ENCODE measurements at places on chromosomes 16 and 17. TPM values are rescaled to one million over a fixed set of nuclear protein-coding genes. Genes with fewer than 3 reads are reported as not detected.

DNA sequence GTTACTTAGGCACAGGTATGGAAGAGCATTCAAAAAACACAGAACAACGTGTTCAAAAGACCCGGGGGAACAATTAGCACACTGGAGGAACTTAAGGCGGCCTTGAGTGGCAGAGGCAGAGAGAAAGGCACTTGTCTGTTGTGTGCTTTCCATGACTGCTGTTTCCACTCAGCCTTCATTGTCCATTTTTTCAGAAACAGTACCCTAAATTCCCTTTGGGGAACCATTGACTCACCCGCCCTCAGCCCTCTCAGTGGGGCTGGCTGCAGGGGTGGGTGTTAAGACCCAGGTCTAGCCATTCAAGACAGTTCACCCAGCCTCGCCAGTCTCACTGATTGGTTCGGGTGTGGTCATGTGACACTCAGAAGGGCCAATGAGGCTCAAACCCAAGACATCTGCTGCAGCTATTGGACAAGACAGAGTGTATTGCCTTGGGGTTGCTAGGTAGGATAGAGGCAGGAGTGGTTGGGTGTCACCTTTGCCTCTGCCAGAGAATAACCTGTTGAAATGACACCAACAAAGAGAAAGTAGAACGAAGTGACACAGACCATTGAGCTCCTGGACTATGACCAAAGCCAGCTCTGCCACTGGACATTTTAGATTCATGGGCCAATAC, 19.6 kb upstream of the CEP20 start:
- H3K4me3 ChIP-seq: no peak overlapping the region
- no peak for DNase-seq
- no peaks in the 10 kb centered on the region for H3K36me3 ChIP-seq
- H3K4me1 ChIP-seq: no peaks in the 10 kb centered on the region
- H3K27ac ChIP-seq: no peak overlapping the region
- H3K27me3 ChIP-seq: no peaks in the 10 kb centered on the region

DNA sequence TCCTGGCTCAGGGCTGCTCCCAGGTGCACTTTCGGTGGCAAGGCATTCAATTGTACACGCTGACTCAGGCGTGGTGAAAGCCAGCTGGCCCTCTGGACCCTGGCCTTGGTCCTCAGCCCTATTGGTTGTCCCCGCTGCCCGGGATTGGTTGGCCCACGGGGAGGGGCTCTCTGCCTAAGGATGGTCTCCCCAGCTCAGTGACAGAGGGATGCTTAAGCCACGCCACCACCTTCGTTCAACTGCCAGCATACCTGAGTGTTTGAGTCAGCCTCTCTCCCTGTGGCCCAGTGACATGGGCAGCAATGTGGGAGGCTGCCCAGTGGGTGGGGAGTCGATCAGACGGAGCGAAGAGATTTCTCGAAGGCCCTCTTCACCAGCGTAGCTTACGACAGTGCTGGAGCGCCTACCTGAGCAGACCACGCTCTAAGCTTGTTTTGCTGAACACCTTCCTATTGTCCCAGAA, 30.3 kb downstream of the IRF8 start:
- H3K4me1 ChIP-seq: no peaks in the 10 kb centered on the region
- no peak overlapping the region for H3K4me3 ChIP-seq
- H3K36me3 ChIP-seq: no peaks in the 10 kb centered on the region
- DNase-seq: no peak
- H3K27ac ChIP-seq: no peak overlapping the region

DNA sequence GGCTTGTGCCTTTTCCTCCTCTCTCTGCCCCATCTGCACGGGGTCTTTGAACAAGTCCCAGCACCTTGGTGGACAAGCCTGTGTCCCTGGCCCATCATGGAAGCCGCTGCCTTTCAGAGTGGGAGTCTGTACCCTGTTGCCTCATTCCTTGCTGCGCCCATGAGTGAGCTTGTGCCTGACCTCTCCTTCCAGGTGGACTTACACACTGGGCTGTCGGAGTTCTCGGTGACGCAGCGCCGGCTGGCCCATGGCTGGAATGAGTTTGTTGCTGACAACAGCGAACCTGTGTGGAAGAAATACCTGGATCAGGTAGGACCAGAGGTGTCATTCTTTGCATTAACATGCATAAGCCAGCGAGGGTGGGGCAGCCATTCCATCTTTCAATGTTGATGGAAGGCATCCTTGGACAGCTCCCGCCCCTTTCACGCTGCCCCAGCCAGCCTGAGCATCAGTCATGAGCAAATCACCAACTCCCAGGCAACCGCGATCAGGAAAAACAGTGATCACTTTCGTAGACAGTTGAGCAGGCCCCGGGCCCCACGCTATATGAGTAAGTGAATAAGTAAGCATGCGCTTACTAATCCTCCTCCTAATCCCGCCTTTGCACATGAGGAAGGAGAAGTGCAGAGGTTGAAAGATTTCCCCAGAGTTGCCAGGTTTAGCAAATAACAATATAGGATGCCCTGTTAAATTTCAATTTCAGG, 36.8 kb downstream of the ATP2C2 start:
- no peak overlapping the region for H3K4me3 ChIP-seq
- no peak for DNase-seq
- H3K4me1 ChIP-seq: no peaks in the 10 kb centered on the region
- no peak overlapping the region for H3K27ac ChIP-seq
- no peaks in the 10 kb centered on the region for H3K36me3 ChIP-seq
- no peaks in the 10 kb centered on the region for H3K27me3 ChIP-seq

- H3K4me3 ChIP-seq: no peak overlapping the region
- no peak for DNase-seq
- H3K36me3 ChIP-seq: no peaks in the 10 kb centered on the region
- peaks cover 18% of the 10 kb centered on the region for H3K4me1 ChIP-seq
These were observed 16.7 kb upstream of the ICAM2 start for GRCh38 chr17:64037180-64037579.

DNA sequence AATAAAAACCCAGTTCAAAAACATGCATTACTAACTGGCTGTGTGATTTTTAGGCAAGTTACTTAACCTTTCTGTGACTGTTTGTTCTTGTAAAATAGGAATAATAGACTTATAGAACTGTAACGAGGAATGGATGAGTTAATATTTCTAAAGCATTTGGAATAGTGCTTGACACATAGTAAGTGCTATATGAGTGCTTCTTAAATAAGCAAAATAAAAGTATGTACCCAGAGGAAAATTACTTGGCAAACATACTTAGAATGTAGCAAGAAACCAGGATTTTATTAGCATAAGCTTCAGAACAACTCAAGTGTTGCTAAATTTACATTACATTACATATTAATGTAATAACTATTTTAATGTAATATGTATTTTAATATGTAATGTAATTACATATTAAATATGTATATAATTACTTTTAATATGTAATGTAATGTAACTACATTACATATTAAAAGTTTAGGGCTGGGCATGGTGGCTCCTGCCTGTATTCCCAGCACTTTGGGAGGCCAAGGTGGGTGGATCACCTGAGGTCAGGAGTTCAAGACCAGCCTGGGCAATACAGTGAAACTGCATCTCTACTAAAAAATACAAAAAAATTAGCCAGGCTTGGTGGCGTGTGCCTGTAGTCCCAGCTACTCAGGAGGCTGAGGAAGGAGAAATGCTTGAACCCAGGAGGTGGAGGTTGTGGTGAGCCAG, 14.2 kb downstream of the NFAT5 start:
- H3K4me3 ChIP-seq: no peak overlapping the region
- H3K36me3 ChIP-seq: no peaks in the 10 kb centered on the region
- no peaks in the 10 kb centered on the region for H3K27me3 ChIP-seq
- H3K27ac ChIP-seq: no peak overlapping the region
- H3K4me1 ChIP-seq: no peaks in the 10 kb centered on the region

FZD2 gene
- total RNA-seq: not detected

SOST gene
- not detected for total RNA-seq

MT1F gene
- total RNA-seq: 92.0 TPM

B9D1 gene
- total RNA-seq: 10.4 TPM

ETV4 gene
- total RNA-seq: 28.7 TPM

NECAB2 gene
- total RNA-seq: 1.0 TPM
